ENCODE measurements at places on chromosomes 3 and 15.

DNA sequence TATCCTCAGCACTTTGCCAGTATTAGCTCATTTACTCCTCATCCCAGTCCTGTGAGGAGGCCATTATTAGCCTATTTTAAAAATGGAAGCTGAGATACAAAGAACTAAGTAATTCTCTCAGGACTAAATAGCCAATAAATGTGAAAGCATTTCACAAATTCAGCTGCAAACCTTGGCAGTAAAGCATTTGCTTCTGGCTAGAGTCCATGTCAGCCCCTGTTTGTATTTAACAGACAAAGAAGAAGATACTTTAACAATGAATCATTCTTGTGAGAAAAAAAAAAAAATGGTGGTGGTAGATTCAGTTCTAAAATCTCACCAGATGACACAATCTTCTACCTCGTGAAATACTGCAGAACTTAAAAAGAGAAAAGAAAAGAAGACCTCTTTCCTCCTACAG lies 85.0 kb upstream of the CNTN6 start:
- DNase-seq = no peak

DNA sequence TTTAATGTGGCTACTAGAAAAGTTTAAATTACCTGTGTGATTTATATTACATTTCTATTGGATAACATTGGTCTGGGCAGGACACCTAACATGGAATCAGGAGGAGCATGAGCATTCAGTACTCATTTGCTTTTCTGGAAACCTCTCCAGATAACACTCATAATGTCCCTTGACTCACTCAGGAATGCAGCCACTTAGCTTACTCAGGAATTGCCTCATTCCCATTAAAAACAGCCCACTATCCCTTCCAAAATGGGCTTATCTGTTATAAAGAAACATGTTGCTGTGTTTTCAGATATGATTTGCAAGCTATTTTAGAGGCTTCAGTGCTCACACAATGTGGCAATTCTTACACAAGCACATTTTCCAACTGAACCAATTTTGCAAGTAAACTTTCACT lies 17.1 kb downstream of the GBE1 start:
- DNase-seq = no peak

DNA sequence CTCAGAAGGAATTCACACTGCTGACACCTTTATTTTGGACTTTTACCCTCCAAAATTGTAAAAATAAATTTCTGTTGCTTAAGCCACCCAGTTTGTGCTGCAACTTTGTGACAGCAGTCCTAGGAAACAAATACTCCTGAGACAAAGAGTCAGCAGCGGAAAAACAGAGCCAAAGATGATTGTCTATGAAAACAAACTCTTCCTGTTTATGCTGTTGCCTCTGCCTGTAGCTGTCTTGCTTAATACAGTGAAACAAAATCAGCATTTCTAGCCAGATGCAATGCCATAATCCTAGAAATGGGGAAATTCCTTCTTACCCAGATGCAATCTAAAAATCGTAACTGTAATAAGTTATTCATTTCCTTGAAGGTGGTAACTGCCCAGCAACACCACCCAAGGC lies 387.5 kb upstream of the ATP11B start:
- no peak for DNase-seq

GRCh38 chr3:155667988-155668387 lies 76.9 kb downstream of the PLCH1 start:
- no peak for DNase-seq

- DNase-seq = no peak
Observed at GRCh38 chr15:81491414-81492096, 117.5 kb upstream of the TMC3 start.

DNA sequence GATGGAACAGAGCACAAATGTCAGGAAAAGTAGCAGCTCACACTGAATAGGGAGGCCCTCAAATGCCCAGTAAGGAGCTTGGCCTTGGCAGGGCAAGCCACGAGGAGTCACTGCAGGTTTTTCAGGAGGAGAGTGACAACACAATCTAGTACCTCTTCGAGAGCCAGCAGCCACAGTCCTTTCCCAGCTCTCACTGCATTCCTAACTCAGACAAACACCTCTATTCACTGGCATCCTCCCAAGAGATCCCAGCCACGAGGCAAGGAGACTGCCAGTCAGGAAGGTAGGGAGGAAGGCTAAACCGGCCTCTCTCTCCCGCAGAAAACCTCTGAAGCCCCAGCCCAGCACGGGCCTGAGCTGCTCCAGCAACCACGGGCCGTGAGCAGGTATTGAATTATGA lies 146.0 kb upstream of the SMAD3 start:
- DNase-seq = no peak

DNA sequence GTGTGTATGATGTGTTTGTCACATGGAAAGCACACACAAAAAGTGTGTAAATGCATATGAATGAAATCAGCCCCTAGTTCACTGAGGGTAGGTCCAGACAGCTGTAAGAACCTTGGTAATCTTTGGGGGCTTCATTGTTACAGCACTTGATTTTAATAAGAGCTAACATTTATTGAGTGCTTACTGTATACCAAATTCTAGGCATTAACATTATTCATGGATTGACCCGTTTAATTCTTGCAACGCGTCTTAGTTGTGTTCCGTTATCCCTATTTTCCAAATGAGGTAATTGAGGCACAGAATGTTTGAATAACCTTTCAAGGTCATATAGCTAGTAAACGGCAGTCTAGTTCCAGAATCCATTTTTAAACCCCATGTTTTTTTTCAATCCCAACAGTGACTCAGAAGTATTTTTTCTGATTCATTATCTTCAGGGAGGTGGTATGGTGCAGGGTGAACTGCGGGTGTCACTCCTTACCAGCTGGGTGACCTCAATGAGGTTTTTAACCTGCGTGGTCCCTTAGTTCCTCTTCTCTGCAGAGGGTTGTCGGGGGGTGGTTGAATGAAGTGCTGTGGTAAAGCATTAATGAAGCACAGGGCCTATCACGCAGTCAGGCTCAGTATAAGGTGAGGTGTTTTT lies 14.2 kb downstream of the RAB8B start:
- DNase-seq = no peak

GRCh38 chr15:86906376-86906775 lies 826.7 kb downstream of the AGBL1 start:
- DNase-seq = no peak

DNA sequence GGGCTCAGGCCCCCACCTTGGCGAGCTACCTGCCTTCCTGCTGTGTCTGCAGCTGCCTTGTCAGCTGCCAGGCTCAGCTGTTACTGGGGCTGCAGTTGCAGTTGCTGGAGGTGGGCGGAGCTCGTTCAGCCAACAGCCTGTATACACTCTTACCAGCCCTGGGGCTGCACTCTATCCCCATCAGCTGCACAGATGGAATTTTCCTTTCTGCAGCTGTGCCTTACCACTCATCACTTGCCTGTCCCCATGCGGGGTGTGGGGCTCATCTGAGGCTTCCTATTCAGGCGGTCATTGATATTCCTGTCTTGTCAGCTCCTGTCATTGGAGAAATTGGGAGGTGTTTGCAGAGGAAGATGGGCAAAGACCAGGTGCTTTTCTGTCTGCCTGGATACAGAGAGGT lies 9.1 kb upstream of the SYN2 start:
- DNase-seq = no peak

GRCh38 chr3:124161448-124161847 lies 169.5 kb upstream of the ROPN1 start:
- DNase-seq = no peak

DNA sequence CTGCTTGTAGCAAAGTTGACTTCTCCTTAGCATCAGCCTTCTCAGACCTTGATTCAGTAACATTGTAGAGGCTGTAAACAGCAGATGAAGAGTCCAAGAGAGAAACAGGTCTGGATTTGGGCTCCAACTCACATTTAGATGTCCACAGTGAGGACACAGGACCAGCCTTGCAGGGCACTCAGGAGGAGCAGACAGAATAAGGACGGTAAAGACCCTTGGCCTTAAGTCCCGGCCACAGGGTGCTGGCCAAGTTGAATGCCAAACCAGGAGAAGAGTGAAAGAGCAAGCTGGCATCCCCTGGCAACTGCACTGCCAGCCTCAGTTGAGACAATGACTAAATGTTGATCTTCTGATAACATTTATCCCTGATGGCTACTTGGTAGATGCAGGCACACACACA lies 136.3 kb downstream of the LRRK1 start:
- no peak for DNase-seq

DNA sequence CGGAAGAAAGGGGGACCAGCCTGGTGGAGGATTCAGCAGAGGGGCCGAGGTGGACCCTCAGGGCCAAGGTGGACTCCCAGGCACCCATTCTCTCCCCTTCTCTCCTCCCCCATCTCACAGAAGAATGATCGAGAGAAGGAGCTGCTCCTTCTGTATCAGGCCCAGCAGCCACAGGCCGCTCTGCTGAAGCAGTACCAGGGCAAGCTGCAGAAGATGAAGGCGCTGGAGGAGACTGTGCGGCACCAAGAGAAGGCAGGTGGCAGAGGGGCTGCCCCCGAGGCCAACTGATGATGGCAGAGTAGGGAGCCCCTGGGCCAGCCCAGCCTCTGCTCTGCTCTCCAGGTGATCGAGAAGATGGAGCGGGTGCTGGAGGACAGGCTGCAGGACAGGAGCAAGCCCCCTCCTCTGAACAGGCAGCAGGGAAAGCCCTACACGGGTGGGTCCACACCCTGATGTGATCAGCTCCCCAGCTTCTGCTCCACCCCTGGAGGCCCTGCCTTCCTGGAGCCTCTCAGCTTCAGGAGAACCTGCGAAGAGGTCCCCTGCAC lies 36.5 kb downstream of the CYP11A1 start:
- DNase-seq = no peak

Measured in stimulated activated CD4-positive, alpha-beta T cell treated with anti-CD3 and anti-CD28 coated beads, Interleukin-4, amount 100 ng/mL, for 48 hours (primary cell).